HL-60 (cell line): ENCODE measurements at places on chromosomes 12 and 14.
A peak's percentile ranks its signal among the peaks of the same experiment; 100 is the strongest.

DNA sequence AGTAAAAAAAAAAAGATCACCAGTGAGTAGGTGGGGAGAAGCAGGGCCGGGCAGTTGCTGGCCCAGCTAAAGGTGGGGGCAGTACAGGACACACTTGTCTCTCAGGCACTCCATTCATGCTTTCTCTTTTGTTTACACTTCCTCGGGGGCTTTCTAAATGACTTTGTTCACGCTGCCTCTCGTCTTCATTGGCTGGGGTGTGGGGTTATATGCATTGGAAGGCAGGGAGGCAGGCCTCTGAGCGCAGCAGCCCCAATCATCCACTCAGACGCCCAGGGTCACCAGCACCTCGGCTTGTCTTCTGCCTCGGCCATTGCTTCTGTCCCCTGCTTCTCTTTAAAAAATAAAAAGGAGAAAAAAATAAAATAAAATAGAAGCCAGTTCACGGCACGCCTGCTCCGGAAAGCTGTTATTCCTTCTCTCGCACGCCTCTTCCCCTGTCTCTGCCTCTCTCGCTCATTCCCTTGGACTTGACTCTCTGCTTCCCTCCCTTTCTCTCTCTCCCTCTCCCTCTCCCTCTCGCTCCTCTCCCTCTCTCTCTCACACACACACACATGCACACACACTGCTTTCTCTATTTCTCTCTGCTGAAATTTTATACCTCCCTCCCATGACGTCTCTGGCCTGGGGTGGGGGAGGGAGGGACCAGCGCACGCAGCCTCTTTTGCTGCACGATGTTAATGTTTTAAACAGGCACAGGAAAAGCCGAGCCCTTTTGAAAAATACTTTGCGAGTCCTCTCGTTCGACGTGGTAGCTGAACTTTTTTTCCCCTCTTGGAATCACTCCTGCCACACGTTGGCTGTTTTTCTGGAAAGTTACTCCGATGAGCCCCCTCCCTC is at the start of gene TGFB3:
Gene TGFB3 (minus strand): TSS at position 570 of the 840 bp plus-strand sequence. CDS start 1,102 bp downstream, outside the sequence.
- peak; percentile 15 for DNase-seq

- no peak for DNase-seq
Observed at GRCh38 chr14:55801121-55801520, 221.1 kb downstream of the KTN1 start.

DNA sequence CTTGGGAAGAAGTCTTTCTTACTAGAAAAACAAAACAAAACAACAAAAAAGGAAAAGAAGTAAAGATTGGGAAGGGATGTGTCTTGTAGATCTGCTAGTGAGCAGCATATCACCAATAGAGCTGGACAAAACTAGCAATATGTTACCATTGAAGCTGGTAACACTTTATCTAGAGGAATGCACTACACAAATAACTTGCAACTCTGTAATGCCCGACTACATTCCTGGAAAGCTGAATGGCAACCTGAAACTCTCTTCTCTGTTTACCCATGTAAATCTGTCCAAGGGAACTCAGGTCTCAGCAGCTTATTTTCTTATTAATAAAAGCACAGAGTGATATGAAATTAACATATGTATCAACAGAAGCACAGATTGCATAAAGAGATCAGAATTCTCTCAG is 624.4 kb downstream of the KCNH5 start:
- DNase-seq: no peak

GRCh38 chr12:127070515-127071157 is 1196.3 kb upstream of the TMEM132C start:
- DNase-seq: no peak

DNA sequence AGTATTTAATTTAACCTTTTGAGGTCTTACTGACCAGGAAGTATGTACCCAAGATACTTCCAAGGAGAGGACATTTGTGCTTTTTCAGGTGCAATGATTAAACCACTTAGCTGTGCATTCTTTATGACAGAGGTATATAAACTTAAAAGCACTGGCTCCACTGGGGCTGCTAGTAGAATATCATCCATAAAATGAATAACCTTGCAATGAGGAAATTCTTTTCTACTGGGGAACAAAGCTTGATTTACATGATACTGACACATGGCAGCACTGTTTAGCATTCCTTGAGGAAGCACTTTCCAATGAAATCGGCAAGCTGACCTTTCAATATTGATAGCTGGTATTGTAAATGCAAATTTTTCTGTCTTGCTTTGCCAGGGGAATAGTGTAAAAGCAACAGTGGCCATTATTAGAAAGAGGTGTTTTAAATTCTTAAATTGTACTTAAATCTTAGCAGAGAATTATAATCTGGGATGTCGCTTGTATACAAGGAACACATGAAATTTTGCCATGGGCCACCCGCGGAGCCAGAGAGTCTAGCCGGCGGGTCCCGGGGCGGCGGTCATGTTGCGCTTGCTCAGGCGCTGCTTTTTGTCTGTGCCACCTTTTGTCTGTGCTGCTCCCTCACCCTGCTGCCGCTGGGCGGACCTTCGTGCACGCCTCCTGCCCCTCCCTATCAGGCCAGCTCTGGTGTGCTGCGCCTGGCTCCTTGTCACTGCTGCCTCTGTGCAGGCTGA is 20.9 kb upstream of the BLTP3B start:
- peak; percentile 27 for DNase-seq

DNA sequence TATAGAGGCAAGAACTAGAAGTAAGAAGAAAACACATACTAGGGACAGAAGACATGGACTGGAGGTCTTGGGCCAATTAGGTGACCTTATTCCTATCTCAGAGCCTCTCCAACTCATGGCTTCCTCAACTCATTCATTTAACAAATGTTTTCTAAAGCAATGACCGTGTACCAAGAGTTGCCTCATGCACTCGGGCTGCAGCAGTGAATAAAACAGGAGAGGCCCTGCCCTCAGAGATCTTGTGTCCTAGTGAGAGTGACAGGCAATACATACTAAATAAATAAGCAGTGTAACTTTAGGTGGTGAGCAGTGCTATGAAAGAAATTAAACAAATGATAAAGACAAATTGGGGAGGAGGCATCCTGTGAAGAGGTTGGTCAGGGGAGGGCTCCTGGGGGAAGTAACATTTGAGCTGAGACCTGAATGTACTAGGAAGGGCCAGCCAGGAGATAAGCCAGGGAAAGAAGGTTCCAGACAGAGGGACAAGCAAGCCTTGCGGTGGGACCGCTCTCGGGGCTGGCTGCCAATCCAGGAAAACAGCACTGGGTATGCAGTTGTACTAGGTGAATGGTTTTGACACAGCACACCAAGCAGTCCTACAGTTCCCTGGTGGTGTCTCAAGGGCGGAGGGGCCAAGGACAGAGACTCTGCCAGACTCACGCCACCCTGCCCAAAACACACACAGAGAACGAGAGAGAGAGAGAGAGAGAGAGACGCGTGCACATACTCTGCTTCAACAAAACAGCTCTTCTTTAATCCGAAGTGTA is 1.3 kb downstream of the NINJ2 start:
- DNase-seq: no peak

GRCh38 chr12:103269946-103270345 is 225.8 kb downstream of the C12orf42 start:
- no peak for DNase-seq

GRCh38 chr14:75280291-75280830 is 1.7 kb downstream of the FOS start:
- DNase-seq: no peak

DNA sequence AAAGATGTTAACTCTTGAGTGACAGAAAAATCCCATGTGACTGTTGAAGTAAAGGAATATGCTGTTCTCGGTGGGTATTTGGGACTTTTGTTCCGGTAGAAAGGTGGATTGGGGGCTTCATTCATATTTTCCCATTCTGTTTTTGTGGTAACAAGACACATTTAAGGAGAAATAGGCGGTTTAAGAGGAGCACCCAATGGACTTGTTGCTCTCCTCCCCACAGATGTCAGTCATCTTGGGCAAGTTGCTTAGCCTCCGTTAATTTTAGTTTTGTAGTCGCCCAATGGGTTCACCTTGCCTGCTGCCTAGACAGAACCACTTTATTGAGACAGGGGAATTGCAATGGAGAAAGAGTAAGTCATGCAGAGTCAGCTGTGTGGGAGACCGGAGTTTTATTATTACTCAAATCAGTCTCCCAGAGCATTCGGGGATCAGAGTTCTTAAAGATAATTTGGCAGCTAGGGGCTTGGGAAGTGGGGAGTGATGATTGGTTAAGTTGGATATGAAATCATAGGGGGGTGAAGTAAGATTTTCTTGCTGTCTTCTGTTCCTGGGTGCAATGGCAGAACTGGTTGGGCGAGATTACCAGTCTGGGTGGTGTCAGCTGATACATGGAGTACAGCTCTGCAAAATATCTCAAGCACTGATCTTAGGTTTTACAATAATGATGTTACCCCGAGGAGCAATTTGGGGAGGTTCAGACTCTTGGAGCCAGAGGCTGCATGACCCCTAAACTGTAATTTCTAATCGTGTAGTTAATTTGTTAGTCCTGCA is 50.3 kb downstream of the SLC38A1 start:
- peak; percentile 43 for DNase-seq

GRCh38 chr12:132529906-132530305 is 40.0 kb downstream of the FBRSL1 start:
- DNase-seq: no peak

DNA sequence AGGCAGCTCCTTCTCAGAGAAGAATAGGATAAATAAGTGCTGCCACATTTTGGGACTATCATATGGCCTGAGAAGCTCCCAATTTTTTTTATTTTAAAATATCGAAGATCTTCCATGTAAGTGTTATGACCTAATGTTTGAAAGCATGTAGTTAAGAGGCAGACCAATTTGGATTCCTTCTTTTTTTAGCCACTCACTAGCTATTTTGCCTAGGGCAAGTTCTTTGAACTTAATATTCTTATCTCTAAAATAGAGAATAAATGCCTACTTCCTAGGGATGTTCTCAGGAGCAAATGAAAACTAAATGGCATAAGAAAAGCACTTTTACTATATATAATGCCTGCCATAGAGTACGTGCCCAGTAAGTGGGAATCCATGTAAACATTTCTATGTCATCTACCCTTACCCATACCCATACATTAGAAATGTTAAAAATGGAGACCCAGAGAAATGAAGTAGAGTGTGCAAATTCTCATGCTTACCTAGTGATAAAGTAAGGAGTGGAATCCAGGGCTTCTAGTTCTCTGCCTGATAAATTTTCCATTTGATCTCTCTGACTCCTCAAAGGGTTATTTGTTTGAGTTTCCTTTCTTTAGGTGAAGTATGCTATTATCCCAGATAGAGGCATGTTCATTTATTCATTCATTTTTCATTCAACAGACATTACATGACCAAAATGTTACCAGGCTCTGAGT is 148.3 kb downstream of the TGFB3 start:
- no peak for DNase-seq

GRCh38 chr12:129877411-129877810 is 26.4 kb downstream of the TMEM132D start:
- no peak for DNase-seq

GRCh38 chr12:57258977-57259970 is 8.3 kb upstream of the STAC3 start:
- DNase-seq: no peak

DNA sequence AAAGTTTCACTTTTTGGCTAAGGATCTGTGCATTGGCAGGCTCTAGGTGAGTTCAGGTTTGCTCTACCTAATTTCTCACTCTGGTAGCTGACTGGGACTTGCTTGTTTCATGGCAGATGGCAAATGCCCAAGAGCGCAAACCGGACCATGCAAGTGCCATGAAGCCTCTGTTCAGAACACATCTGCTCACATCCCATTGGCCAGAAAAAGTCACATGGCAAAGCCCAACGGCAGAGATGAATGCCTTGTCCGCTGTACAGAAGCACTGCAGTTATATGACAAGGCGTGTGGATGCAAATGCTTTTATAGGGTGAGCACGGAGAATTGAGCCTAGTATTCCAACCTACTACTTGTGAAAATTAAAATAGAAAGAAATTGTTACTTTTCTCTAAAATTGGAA is 202.2 kb upstream of the HMGA2 start:
- no peak for DNase-seq

DNA sequence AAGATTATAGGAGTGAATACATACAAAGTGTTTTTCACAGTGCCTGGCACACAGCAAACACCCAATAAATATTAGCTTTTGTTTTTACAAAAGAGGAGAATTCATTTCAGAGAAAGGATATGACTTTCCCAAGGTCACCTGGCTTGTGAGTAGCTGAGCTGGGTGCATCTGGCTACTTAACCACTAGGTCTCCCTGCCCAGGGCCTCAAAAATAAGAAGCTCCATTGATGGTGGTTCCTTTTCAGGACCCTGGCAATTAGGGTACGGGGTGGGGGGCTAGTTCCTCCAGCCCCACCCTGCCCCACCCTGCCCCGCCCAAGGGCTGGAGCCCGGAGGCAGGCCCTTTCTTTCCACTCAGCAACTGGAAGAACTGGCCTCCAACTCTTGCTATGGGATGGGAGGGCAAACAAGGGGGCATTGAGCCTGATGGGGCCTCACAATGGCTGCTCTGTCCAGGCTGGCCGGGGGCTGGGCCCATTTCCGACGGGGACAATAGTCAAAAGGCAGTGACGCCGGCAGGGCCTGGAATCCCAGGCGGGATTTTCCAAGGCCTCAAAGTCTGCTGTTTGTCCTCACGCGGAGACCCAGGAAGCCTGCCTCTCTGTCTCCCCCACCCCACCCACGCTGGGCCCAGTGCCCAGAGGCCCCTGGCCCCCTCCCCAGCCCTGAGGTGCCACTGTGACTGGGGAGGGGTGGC is 8.2 kb upstream of the ATG101 start:
- DNase-seq: no peak

- DNase-seq: no peak
Observed at GRCh38 chr14:55316564-55316963, 45.3 kb downstream of the FBXO34 start.

DNA sequence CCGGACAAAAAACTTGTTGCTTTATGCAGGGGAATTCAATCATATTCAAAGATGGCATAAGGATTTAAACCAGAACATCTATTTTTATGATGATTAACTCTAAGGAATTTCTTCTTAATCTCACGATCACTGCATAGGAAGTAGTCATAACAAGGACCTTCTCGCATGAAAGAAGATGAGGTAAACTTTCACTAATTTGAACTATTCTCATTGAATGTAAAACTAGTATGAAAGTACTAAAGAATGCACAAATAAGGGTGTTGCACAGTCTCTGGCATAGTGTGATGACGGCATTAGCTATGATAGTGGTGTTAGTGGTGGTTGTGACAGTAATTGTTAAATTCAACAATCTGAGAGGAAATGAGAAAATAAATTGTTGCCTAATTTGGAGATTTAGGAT is 280.0 kb downstream of the SLC6A15 start:
- no peak for DNase-seq

DNA sequence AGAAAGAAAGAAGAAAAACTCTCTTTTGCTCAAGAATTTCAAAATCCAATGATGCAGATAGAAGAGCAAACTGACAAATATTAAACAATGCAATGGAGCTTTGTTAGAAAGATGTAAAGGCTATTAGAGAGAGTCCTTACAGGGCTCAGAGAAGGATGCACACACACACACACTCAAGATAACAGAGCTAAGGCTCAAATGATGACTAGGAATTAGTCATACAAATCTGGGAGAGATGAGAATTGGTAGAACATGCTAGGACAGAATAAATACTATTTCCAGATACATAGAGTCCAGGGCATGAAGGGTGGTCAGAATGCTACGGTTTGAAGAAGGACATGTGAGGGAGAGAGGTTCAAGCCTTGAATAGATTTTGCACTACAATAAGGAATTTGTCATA is 650.1 kb upstream of the MDGA2 start:
- no peak for DNase-seq

GRCh38 chr12:46578190-46578982 is 205.8 kb upstream of the SLC38A2 start:
- no peak for DNase-seq
